ENCODE measurements at places on chromosomes 5 and 9. TPM values are rescaled to one million over a fixed set of nuclear protein-coding genes. Genes with fewer than 3 reads are reported as not detected.

LMAN2 gene
- 227 TPM for total RNA-seq

CYLC2 gene
- not detected for total RNA-seq

GRCh38 chr5:179128976-179129375, 68.8 kb downstream of the ZNF354C start:
- DNase-seq = no peak

DNA sequence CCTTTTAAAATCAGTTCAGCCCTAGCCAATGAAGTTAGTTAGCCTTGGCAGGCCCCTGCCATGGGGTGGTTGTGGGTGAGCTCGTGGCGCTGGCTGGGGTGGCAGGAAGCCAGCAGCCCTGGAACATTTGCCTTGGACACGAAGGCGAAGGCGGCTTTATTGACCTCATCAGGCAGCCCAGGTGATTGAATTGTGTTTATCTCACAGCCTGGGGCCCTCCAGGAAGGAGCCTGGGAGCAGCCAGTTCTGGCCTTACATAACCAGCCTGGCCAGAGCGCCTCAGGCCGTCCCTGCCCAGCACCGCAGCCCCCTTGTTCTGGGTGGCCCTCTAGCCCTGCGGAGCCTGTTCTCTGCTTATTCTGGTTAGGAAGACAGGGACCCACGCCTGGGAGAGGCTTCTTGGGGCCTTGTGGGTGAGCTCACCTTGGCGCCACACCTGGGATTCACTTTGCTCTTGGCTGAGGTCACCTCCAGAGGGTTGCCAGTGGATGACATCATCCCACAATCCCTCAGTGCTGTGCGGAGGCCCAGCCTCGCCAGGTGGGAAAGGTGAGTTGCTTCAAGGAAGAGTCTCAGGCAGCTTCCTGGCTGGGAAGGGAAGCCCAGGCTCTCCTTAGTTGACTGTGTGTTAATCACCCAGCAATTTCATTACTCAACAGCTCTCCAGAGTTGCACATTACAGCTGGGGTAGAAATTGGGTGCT, 54.4 kb upstream of the RPL26L1 start:
- peak; percentile 17 for DNase-seq

DNA sequence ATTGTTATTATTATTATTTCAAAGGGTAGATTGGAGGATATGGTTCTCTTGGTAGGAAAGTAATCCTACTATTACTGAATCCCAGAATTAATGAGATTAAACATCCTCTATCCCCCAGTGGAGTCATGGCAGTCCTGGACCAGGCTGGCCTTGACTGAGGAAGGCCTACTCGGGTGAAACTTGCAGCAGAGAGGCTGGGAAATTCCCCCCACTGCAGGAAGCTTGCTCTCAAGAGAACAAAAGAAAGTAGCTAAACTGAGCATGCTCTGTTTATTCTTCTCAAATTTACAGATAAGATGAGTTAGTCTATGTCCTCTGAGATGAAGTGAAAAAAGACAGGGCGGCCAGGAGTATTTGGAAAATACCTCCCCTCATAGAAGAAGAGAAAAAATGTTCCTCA, 233.9 kb upstream of the RPS23 start:
- DNase-seq = no peak

DNA sequence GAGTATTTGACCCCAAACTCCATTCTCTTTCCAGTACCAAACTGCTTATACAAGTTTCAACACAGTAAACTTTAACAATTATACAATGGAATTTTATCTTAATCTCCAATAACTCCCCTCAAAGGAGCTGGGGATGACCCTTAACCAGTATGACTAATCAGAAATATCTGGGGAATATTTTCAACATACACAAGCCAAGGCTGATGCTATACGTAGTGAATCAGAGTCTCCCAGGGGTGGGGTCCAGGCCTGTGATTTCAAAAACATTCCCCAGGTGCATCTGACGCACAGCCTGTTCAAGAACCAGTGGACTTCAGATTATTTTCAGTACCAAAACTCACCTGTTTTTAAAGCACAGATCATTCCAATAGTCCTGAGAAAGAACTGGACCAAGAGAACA, 11.8 kb upstream of the SEMA5A start:
- DNase-seq = no peak

- DNase-seq = no peak
These were observed 18.2 kb downstream of the FIBCD1 start for GRCh38 chr9:130920762-130921299.

DNA sequence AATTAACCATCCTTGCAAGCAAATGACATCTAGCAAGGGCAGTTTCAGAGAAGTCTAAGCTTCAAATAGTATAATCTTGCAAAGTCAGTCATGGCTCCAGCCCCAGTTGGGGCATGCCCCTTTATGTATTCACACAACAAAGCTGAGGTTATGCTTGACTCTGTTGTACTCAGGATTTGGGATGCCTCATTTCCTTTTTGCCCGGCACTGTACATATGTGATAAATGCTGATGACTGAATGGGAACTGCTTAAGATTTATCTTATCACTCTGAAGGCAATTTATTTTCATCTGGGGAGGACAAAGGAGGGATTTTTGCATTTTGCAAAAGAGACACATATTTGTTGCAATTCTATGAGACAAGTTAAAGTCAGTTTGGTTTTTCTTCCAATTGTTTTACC, 219.2 kb downstream of the TRPM3 start:
- DNase-seq = no peak

GRCh38 chr9:89594811-89595550, 9.8 kb upstream of the GADD45G start:
- no peak for DNase-seq
